CD8-positive, alpha-beta memory T cell (primary cell): ENCODE measurements at places on chromosomes 1 and 21.

DNA sequence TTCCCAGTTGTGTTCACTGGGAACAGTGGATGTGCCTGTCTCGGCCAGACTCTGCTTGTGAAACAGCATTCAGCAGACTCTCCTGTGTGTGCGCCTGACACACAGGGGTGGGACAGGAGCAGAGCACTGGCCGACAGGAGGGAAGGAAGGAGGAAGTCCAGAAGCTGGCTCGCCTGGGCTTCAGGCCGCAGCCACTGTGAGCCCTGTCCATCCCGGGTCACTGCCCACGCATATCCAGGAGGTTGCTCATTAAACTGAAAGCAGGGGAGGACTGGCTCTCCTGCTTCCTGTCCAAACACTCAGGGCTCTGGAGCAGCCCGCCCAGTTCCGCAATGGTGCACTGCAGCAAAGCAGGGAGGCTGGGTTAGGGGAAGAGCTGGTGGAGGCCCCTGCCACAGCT is 218.7 kb upstream of the VAMP3 start:
- no peak for DNase-seq

DNA sequence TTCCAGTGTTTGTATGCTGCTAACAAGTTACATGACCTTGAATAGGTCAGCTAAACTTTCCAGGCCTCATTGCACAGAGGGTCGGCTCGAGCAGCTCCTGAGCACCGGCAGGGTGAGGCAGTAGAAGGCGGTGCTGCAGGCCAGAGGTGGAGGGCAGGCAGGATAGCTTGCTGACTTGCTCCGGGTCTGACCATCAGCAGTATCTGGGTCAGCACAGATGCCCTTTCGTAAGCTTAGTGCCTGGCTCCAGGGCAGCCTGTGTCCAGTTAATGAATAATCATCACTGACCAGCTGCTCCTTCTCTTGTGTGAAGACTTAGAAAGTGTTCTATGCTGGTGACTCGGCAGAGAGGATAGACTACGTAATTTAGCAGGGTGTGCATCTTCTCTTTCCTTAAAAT is 6.9 kb downstream of the MAPKAPK2 start:
- DNase-seq: no peak

DNA sequence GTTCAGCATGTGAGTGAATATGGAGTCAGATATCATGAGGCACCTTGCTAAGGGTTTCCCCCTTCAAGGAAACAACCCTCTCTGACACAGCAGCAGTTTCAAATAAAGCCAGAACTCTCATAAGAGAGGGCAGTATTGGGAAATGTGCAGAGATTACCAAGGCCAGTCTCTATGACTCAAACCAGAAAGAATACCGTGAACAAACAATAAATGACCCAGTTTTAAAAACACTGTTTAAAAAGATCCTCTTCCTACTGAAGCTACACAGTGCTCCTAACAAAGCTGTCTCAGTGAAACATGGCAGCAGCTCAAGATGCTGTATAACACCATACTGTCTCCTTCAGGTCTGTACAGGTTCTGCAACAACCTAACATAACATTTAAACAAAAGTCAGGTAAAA is 102.6 kb downstream of the KIAA0319L start:
- no peak for DNase-seq

DNA sequence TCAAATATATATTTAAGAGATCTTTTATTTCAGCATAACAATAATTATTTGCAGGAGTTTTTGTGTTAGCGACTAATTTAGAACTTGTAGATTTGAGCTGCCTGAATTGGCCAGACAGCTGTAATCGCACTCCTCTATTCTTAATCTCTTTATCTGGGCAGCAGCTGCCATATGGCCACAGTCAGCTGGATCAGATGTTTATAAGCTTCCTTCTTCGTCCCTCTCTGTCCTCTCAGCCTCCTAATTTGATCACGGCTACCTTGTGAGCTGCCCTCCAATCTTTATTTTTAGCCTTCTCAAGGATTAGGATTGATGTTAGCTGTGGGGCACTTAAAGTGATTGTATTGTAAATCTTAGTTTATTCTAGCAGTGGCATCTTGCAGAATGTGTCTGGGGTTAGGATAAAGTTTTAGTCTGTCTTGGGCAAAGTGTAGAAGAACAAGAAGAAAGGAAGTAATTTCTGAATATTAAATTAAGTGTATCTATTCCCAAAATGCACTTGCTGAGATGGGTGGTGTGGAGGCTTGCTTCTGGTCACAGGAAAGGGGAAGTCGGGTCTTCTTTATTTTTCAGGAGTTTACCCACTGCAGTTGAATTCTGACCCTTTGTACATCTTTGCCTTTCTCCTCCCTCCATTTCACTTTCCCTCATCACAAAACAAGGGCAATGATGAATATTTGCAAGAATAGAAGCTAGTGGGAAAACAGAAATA is 1.1 kb downstream of the ZBTB18 start:
- no peak for DNase-seq

GRCh38 chr21:35814858-35815619 is 245.3 kb downstream of the SETD4 start:
- DNase-seq: no peak

- no peak for DNase-seq
These were observed 249.0 kb downstream of the PDE4B start for GRCh38 chr1:66041654-66042053.

DNA sequence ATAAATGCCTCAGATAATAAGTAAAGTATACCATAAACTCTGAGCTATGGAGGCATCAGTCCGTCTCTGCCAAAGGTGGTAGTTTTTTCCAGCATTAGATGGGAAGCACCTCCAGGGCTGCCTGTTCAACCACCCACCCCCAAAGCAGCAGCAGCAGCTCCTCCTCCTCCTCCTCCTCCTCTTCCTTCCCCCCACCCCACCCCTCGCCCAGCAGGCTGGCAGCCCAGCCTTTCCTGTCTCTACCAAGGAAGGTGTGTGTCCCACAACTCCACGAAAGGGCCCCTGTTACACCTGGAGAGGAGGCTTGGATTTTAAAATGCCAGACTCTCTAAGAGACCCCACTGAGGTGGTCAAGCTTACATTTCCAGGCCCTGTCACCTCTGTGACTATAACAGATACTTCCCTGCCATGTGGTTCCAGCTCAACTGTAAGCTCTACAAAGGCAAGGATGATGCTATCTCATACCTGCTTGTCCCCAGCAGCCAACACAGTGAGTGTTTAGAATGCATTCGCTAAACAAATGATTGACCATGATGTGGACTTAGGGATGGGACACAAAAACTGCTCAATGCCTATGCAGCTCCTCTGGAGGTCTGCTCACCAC is 76.7 kb downstream of the GFI1 start:
- DNase-seq: no peak

- DNase-seq: no peak
These were observed 1.3 kb downstream of the ARL8A start for GRCh38 chr1:202143011-202143767.

DNA sequence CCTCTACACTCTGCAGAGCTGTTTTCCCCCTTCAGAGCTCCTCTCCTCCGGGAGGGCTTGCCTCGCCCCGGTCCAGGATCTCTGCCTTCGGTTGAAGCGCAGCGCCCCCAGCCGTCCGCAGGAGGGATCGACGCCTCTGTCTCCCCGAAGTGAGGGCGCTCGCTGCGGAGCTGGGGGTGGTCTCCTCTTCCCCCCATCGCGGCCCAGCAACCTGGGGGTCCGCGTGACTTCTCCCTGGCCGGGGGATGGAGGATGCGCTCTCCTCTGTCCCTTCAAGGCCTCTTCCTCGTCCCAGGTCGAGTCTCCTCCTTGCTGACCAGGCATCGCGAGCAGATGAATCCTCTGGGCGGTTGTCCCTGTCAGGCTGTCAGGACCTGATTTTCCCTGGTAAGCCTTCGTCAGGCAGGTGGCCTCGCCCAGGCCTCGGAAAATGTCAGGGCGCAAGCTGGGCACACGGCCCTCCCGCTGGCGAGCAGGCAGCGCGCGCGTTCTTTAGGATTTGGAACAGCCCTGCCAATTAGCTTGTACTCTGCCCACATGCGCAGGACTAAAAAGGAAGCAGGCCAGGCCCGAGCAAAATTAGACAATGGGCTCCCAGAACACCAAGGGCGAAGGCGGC is 90.5 kb downstream of the EDEM3 start:
- peak; percentile 26 for DNase-seq

DNA sequence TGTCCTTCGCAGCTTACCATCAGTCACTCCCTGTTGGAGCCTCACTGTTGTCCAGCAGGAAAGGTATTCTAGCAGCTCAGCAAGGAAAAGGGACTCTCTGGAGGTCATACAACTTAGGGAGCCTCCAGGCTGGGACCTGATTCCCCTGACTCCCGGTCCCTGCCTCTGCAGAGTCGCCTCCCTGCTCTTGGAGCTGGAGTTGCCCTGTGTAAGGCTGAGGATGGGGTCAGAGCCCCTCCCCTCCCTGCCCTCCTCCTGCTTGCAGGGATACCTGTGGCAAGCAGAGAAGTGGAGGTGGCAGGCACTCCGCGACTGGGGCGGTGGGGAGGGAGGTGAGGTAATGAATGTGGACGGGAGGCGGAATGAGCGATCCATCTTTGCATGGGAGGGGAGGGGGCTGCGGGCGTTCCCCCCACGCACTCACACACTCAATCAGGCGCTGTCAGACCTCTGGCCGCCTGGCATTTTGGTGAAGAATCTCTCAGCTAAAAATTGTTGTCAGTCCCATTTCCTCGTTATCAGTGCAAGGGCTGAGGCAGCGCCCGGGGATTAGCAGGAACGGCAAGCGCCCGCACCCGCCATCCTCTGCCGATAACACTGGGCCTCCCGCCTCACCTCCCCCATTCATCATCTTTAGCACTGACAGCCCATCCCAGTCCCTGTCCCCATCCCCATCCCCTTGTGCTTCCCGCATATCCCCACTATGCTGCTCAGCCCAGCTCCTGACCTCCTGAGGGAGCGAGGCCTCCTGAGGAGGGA is 64.3 kb downstream of the TMEM53 start:
- DNase-seq: no peak

DNA sequence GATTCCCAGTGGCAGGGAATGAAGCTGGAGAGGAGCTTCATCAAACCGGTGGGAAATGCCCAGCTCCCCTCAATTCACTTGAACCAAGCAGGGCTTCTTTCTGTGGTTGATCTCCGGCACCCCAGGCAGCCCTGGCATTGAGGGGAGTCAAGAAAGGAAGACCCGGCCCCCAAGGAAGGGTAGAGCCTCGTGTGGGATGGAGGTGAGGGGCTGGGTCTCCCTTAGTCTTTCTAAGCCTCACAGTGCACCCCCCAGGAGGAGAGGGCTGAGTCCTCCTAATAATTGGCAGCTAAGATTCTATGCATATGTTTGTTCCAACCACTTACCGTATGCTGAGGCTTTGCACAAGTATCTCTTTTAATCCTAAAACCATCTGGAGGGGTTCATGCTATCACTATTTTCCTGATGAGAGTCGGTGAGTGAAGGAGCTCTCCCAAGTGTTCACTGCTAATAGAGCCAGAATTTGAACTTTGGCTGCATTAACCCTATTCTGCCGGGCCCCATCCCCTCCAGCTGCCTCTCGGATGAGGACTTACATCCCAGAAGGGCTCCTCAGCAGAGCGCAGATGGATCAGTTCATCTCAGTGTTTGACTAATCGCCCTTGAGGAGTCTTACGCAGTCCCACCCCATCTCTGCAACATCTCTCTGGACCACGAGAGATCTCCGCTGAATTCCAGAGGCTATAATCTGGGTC is 33.1 kb upstream of the TMEM51 start:
- DNase-seq: no peak

DNA sequence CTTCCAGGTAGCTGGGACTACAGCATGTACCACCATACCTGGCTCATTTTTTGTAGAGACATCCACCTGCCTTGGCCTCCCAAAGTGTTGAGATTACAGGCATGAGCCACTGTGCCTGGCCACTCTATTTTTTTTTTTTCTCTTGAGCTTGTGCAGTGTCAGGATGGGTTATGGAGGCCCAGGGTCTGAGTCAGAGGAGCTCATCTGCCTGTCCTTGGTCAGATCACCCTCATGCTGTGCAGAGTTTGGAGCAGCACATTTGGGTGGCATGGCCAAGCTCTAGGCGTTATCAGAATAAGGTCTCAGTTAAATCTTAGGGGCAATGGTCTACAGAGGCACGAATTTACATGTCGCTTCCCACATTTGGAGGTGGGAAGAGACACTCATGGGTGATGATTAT is 16.9 kb downstream of the METTL13 start:
- no peak for DNase-seq

- DNase-seq: no peak
These were observed 143.3 kb downstream of the CTH start for GRCh38 chr1:70554341-70554740.

DNA sequence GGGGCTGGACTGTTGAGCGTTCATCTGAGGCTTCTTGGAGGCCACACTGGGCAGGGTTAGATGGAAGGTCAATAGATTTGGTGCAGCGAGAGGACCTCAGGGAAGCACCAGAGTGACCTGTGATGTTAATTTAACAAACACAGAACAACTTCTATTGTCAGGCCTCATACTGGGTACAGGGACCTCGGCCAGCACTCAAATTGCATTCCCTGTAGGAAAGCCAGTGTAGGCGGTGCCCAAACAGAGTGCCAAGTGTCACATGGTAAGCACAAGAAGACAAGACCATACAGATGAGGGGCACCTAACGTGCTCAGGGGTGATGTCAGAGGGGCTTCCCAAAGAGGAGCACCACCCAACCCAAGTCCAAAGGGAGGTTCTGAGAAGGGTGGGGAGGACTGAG is 1.3 kb downstream of the TMEM269 start:
- no peak for DNase-seq

- DNase-seq: no peak
These were observed 272.1 kb downstream of the FAM72C start for GRCh38 chr1:143699731-143700130.

- DNase-seq: peak; percentile 6
These were observed 742 bp downstream of the P3H1 start for GRCh38 chr1:42765832-42766740.

GRCh38 chr21:17987382-17988101 is 168.4 kb upstream of the C21orf91 start:
- DNase-seq: no peak

DNA sequence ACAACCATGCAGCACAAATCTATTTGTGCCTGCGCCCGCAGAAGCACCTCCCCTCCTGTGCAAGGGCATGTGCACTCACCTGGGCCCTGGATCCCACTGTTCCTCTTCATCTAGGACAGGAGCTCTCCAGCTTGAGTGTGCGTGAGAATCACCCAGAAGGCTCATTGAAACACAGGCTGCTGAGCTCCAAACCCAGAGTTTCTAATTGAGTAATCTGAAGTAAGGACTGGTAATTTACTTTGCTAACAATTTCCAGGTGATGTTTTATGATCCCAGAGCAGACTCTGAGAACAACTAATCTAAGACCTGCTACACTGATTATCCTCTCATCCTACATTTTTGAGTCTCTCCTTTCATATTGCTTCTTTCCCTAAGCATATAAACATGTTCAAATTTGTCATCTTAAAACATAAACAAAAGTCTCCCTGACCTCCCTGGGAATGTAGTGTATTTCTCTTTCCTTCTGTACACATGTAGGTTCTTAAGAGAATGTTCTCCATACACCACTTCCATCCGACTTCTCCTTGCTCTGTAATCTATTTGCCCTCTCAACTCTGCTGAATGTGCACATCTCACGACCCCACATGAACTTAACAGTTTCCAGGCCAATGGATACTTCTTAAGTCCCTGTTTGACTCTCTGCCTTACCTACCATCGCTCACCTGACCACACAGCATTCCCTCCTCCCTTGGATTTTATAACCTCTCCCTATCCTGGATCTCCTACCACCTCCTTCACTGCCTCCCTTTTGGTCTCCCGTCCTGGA is 522.5 kb downstream of the SMYD3 start:
- no peak for DNase-seq
